ENCODE measurements at places on chromosomes 7 and 10. TPM values are rescaled to one million over a fixed set of nuclear protein-coding genes. Genes with fewer than 3 reads are reported as not detected.

The PTPRE gene
- total RNA-seq, result 35.7 TPM

The EBLN1 gene
- total RNA-seq, result not detected

The SPDYE8 gene
- not detected for total RNA-seq

The PPP1R3A gene
- not detected for total RNA-seq

The DMBT1 gene
- not detected for total RNA-seq

The SEMA3A gene
- total RNA-seq, result 0.17 TPM

The HPSE2 gene
- not detected for total RNA-seq

The AP4M1 gene
- total RNA-seq, result 12.0 TPM

The LIPM gene
- not detected for total RNA-seq

The CNTNAP2 gene
- not detected for total RNA-seq

The HOXA9 gene
- total RNA-seq, result not detected

The ANKRD30A gene
- total RNA-seq, result not detected

The TCAF2 gene
- total RNA-seq, result 28.7 TPM

The HOXA6 gene
- total RNA-seq, result not detected
